ENCODE measurements at places on chromosomes 5 and 9.
A peak's percentile ranks its signal among the peaks of the same experiment; 100 is the strongest.

DNA sequence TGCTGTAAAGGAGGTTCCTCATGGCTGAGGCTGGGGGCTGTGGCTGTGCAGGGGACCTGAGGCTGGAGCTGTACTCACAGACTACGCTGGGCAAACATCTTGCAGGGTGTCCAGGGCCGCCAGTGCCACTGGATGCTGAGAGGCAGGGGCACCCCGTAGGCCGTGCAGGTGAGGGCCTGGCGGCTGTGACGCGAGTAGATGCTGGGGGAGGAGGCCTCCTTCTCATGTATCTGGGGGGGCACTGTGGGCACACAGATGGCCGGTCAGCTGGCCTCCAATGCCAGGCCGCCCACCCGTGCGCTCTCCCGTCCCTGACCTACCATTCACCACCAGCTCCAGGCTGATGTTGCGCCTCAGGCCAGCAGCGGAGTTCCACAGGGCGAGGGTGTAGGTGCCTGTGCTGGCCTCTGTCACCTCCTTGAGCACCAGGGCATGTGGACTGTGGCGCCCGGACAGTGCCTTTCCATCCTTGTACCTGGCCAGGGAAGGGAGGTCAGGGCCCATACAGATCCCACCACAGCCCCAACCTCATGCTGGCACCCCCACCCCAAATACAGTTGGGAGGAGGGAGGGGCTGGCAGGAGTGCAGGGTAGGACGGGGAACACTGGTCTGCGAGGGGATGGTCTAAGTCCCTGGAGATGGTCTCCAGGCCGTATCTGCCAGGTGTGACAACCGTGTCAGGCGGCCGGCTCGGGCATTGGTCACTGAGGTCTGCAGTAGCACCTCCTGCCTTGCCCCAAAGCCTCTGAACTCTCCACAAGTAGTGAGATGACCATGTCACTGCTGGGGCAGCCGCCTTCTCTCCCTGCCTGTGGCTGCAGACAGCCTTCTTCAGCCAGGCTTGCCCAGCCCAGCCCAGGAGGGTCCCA lies 23.4 kb downstream of the FLT4 start:
- DNase-seq, result no peak

DNA sequence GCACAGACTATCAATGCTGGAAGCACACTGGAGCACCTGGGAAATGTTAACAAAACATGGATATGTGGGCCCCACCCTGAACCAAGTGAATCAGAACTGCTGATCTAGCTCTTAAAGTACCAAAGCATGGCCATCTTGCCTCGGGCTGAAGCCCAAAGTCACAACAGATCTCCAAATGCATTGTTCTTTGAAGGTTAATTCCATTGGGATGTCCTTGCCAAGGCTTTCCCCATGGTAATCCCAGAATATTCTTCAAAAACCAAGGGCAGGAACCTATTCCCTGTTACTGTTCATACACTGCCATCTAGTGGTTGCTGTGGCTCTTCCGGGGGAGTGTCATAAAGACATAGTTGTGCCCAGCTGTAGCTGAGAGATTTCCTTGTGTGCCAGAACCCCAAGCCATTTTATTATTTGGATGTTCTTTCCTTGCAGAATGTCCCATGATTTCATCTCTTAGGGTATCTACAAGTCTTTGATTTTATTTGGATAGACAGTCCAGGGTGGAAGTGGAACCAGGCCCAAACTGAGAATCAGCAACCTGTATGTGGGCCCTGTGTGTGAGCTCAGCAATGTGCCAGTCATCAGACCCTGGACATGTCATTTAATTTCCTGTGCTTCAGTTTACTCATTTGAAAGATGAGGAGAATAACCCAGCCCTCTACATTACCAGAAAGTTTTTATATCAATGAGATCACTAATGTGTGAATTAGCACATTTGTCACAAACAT lies 290.0 kb downstream of the ACTL7B start:
- DNase-seq, result no peak

GRCh38 chr9:18824095-18824666 lies 208.8 kb downstream of the SAXO1 start:
- DNase-seq, result no peak

GRCh38 chr5:91528831-91529230 lies 145.7 kb upstream of the ARRDC3 start:
- no peak for DNase-seq

- no peak for DNase-seq
Observed at GRCh38 chr9:106286249-106286648, 576.7 kb upstream of the ZNF462 start.

DNA sequence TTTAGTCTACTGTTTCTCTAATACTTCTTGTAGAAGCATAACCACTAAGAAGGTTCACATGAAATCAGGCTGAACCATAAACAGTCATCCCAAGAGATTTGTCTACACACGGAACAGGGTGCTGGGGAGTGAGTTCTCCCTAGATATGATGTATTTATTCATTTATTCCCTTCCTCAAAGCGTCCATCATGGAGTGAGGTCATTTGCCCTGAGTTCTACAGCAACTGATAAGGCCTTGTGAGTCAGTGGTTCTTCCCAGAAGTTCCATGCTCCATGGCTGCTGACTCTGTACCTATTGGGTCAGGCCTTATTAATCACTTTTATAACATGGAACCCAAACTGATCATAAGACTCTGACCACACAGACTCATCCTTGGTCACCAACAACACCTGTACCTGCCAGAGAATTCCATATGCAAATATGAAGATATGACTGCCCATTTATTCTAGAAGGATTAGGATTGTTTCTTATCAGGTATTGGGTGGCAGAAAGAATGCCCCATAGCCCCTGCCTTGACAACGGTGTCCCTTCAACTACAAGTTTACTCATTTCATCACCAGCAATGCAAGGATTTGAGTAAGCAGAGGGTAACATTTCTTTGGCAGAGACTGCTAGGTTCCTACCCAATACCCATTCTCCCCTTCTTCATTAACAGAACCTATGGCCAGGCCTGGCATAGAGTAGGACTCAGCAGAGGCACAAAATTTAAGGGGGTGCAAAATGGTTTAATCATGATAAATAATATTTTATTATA lies 118.1 kb downstream of the LHFPL2 start:
- no peak for DNase-seq

DNA sequence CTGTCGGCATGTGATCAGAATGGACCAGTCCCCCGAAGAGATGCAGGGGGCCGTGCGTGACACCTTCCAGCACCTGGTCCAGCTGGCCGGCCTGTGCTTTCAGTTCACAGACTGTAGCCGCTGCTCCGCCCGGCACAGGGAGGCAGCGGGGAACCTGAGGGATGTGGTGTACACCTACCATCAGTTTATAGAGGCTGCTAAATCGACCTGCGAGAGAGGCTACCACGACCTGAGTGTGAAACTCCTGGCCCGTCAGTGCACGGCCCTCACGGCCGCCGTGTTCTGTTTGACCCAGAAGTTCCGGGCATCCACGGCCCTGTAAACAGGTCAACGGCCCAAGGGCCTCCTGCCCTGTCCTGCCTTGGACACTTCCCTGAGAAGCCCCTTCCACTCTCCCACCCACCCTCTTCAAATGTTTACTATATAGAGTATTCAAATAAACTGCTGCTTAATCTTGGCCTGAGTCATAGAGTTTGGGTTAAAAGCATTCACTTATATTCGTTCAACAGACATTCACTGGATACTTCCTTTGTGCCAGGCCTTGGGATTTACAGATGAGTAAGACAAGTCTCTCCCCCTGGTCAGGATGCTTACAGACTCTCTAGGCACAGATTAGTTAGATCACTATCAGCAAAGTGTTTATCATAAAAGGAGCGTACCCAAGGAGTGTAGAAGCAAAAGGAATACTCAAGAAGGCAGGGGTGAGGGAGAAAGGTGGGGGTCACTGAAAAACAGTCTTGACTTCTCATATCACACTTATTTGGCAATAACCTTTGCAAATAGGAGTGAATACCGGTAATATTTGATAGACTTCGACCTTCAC lies 6.9 kb upstream of the TRMT10B start:
- DNase-seq, result no peak

- DNase-seq, result no peak
Observed at GRCh38 chr5:14208071-14209021, 65.2 kb downstream of the TRIO start.

DNA sequence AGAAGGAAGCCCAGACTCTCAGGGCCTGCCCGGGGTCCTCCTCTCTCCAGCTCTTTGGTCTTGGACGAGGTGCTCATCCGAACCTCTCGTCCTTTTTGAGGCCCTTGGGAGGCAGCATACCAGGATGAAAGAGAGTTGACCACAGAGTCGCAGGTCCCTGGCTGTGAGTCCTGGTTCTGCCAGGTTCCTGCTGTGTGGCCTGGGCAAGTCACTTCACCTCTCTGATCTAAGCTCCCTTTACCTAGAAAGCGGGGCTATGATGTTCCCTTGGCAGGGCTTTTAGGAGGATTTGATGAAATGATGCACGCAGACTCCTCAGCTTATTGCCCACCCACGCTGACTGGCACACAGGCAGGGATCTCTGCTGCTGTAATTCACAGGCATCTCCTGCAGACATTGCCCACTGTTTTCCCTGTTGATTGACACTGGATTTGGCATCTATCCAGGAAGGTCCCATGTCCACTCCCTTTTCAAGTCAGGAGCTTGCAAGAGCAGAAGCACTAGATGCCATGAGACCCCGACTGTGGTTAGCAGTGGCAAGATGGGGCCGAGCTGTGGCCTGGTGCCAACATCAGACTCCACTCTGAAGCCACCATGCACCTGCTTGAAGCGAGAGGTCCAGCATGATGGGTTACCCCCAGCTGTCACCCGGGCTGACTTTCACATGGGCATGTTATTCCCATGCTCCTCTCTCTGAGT lies 71.5 kb downstream of the MACROH2A1 start:
- no peak for DNase-seq

DNA sequence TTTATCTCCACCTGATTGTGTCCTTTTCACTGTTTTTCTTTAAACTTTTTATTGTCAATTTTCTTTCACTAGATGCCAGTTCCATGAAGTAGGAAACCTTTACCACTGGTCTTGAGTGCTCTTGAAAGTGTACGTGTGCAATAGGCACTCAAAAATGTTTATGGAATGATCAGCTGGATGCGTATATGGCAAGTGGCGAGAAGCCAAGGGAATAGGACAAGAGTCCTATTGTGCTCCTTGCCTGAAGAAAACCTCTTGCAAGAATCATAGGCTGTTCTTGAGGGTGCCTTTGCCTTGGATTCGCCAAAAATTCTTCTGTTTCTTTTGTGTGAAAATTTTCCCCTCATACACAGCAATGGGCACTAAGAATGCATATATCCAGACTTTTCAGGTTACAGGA lies 97.7 kb downstream of the GHR start:
- no peak for DNase-seq

GRCh38 chr5:57097526-57097925 lies 76.3 kb upstream of the GPBP1 start:
- DNase-seq, result no peak

GRCh38 chr5:141672841-141673813 lies 8.9 kb downstream of the ARAP3 start:
- DNase-seq, result no peak

DNA sequence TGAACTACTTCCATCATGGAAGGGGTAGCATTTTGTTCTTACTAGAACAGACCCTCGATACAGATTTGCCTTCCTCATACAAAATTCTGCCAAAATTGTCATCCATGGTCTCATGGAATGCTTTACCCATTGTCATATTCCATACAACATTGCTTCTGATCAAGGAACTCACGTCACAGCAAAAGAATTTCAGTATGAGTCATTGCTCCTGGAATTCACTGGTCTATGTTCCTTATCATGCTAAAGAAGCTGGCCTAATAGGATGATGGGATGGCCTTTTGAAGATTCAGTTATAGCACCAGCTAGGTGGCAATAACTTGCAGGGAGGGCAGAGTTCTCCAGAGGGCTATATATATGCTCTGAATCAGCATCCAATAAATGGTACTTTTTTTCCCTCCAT lies 18.2 kb upstream of the FNIP1 start:
- no peak for DNase-seq

DNA sequence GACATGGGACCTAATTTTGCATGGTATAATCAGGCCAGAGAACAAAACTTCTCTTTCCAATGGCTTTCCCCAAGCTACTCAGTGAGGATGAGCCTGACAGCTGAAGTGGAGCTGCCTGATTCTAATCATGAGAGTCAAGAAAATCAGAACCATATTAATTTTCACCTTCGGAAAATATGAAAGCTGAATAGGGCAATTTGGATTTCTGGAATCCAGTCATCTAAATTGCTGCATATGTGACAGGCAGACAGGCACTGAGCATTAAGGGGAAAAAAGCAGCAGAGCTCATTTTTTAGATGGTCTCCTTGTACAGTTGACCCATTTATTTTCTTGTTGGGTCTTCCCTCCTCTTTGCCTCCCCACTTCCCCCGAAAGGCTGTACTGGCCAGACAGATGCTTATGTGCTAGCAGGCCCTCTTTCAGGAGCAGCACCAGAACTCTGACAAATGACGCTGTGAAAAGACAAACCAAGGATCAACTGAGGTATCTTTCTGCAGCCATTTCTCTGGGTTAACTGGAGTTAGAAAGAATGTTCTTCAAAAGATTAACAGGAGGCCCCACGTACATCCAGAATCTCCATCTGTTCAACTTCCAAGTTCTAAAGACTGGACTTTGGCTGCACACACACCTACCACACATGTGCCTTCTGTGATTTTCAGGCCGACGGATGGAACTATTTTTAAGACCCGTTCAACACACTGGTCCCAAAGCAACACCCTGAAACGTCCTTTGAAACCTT lies 175.2 kb downstream of the DCP2 start:
- no peak for DNase-seq

DNA sequence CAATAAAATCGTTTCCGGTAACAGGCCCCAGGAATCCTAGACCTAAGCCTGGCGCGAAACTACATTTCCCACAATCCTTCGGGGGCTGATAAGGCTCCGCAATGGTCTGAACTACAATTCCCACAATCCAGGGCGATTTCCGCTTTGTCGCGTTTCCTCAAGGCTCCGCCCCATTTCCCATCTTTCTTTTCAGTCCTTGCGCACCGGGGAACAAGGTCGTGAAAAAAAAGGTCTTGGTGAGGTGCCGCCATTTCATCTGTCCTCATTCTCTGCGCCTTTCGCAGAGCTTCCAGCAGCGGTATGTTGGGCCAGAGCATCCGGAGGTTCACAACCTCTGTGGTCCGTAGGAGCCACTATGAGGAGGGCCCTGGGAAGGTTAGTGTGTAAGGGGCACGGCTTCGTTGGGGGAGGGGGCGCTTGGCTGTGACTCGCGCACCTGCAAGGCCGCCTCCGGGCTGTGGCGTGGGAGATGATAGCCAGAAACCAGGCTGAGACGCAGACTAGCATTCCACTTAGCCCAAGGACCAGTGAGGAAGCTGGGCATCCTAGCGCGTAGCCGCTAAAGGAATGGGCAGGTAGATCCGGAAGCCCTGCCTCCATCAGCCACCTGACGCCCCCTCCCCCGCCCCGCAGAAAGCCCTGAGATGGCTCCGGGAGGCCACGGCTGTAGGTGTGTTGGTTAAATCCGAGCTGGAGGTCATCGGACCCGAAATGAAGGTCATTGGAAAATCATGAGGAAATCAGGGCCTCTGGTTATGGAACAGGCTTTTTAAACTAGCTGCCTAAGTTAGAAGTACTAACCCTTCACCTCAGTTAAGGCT lies at the start of gene COX7C:
Gene COX7C (plus strand): TSS at position 186 of the 821 bp plus-strand sequence. CDS start 115 bp downstream, at position 301.
- peak; percentile 96 for DNase-seq

All from effector memory CD8-positive, alpha-beta T cell (primary cell).